Activated T-cell treated with anti-CD3 and anti-CD28 coated beads for 24 hours (primary cell): ENCODE measurements at places on chromosomes 5 and 9.

GRCh38 chr5:157611571-157612476 is 36.2 kb upstream of the ADAM19 start:
- no peak for DNase-seq

DNA sequence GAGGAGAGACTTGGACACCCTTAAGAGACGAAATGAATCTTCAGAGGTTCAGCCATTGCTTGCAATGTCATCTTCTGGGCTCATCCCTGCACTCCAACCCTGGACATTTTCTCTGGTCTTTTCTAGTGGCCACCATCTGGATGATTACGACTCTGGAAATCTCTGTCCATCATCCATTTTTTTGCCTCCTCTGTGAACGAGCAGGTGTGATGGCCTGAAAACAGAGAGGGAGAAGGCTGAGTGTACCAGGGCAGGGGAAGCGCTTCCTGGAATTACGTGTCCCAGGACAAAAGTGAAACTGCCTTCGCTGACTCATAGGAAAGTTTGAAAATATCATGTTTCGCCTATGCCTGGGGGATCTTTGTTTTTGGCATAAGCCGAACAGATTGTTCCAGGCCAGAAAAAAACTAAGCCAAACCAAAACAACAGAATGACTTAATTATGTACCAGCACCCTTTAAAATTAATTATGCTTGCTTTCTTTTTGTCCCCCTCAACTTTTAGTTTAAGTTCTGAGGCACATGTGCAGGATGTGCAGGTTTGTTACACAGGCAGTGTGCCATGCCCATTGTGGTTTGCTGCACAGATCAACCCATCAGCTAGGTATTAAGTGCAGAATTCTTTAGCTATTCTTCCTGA is 31.9 kb downstream of the ANKRD33B start:
- DNase-seq: peak; percentile 47

DNA sequence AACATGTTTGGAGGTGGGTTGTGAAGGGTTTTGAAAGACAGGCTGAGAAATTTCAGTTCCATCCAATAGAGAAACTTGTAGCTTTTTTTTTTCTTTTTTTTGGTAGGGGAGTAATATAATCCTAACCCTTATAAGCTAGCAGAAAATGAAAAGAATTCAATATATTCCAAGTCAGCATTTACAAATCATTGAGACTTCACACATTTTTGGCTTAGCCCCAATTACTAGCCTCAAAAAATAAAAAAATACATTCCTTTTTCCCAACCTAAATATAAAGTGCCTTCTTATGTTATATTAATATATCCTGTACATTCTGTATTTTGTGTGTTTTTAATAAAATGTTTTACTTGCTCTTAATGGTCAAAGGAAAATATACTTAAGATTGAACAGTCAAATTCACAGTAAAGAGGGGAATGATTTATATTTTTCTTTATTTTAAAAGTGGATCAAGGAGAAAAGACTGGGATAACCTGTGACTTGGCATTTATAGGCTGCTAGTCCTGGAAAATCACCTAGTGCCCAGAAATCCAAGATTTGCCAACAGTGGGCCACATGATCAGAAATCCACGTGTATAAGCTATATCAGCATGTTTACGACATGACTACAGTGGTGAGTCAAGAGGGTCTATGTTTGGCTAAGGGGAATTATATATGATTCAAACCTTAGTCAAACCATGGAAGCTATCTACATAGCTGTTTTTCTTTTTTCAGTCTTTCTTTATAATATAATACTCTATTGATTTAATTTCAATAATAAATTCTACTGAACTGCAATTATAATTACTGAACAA is 14.5 kb downstream of the HACD4 start:
- no peak for DNase-seq

DNA sequence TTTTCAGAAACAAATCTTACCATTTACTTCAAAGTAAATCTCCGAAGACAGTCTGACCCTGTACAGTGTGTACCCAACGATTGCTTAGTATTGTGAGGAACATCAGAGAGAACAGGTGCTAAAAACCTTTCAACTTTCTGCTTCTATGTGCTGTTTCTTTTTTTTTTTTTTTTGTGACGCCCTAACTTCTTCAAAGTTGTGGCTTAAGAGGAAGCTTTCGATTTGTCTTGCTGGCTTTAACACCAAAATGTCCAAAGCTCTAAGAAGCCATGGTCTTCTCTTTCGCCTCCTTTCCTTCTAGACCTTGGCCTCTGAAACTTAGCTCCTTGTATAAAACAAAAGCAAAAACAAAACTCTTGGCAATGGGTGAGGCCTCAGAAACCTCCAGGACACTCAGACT is 1.2 kb downstream of the TNFSF8 start:
- no peak for DNase-seq

GRCh38 chr9:137244486-137245449 is 3.7 kb downstream of the TUBB4B start:
- DNase-seq: no peak

DNA sequence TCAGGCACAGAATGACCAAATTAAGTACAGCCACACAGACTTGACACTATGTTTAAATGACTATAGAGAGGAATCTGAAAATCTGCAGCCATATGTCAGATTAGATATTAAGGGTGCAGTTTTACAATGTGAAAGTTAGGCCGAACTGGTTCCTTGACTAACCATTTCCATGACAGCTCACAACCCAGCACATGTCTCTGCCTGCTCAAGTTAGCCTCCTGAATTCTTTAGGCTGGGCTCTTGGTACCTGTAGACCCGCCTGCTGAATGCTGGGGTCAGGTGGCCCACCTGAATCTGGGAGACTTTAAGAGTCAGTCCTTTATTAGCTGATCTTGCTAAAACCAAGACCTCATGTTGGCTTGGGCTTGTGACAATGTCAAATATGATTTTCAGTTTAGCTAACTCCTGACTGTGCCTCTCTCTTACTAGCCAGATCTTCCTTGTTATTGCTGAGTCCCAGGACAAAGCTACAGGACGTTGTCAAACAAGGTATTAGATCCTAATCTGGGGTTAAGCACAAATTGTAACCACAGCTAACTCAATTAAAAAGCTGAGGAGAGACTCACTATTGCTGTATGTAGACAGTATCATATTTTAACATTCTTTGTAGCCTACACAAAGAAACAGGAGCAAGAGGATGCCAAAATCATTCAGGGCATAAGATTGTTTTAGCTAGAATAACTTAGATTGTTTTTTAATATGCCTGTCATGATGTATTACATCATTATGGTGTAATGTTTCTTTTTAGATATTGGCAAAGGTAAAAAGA is 490.9 kb downstream of the SEMA5A start:
- DNase-seq: no peak

DNA sequence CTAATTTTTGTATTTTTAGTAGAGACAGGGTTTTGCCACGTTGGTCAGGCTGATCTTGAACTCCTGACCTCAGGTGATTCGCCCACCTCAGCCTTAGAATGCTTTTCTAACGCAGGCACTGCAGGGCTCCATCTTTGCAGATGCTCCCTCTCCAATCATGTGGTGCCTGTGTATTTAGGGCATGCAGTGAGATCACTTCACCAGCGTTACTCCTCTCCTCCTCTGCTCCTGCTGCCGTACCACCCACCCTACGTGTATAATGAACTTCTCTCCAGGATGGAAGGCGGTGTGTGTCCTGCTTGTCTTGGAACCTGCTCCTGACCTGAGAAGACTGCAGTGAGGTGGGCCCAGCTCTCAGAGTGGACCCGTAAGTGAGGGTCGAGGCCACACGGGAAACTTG is 13.6 kb upstream of the CFAP157 start:
- no peak for DNase-seq

DNA sequence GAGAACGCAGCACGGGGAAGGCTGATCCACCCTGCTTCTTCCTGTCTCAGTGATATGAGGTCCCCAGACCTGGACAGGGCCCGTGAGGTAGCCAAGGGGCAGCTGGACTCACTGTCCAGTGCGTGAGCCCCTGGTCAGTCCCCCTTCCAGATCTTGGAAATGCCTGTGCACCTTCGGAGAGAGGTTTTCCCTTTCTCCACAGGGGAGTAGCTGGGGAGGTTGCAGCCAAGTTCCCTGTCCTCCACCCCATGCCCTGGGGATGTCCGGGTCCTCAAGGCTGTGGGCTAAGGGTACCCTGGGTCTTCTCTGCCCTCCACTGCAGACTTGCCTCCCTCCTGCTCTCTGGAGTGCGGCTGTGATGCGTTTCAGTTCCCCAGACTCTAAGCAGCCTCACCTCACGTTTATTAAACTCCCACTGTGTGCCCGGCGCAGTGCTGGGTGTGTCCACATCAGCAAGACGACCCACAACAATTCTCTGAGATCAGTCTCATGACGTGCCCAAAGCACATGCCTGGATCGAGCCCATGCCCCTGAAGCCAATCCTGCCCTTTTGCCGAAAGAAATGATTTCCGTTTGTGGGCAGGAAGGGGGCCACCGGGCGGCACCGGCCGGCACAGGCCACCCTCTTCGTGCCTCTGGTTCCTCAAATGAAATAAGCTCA is 101.3 kb upstream of the PHYKPL start:
- no peak for DNase-seq

- no peak for DNase-seq
These were observed 4.4 kb upstream of the DCTN4 start for GRCh38 chr5:150763023-150763769.

GRCh38 chr5:170426149-170426767 is 37.1 kb upstream of the KCNMB1 start:
- DNase-seq: no peak

GRCh38 chr9:132199056-132199455 is 37.2 kb downstream of the NTNG2 start:
- no peak for DNase-seq
